ENCODE measurements at places on chromosomes 6 and 20.

GRCh38 chr6:16969699-16970655, 131.9 kb upstream of the STMND1 start:
- peak; percentile 16 for DNase-seq

DNA sequence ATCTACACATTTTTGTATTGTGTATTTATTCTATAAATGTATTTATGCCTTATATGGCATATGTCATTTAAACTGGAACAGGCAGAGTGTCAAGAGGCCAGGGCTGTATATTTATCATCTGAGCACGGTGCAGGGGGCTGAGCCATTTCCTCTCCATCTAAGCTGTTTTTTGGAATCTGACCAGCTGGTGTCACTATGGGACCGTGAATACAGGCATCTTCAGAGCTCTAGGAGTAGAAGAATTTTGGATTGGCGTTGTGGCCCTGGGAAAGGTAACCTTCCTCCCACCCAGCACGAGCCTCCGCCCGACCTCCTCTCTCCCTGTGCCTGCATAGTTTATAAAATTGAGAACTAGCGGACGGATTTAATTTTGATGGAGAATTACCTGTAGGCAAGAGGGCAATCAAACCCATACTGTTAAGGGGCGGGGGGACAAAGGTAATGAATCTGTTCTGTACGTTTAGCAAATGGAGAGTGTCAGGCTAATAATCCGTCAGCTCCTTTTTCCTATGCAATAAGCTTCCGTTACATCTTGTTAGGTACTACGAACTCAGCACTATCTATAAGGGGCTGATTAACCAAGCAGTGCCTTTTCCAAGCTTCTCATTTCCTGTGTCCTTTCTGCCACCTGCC, 29.0 kb upstream of the EEF1E1 start:
- DNase-seq, result peak; percentile 67

- DNase-seq, result peak; percentile 59
Observed at GRCh38 chr20:7496394-7496991, 443.8 kb downstream of the HAO1 start.

DNA sequence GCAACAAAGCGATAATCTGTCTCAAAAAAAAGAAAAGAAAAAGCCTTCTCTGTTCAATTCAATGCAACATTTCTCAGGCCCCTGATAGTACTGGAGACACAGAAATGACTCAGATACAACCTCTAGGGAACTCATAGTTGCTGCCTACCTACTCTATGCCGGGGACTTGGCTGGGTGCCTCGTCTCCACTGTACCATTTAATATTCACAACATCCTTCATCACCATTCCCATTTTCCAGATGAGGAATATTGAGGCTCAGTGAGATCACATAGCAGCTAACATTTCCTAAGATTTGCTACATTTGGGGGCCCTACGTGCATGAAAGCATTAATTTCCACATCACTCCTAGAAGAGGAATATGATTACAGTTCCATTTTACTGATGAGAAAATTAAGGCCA, 7.5 kb downstream of the NOL4L start:
- peak; percentile 50 for DNase-seq

DNA sequence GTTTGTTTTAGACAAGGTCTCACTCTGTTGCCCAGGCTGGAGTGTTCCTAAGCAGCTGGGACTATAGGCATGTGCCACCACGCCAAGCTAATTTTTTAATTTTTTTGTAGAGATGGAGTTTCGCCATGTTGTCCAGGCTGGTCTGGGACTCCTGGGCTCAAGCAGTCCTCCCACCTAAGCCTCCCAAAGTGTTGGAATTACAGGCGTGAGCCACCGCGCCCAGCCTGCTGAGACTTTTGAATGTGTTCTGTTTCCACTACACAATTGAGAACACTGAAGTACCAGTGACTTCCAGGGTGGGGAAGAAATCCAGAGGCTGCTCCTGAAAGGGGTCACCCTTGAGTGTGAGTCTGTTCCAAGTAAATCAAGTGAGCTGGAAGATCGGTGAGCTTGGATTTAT, 81.3 kb upstream of the ARMC2 start:
- no peak for DNase-seq

DNA sequence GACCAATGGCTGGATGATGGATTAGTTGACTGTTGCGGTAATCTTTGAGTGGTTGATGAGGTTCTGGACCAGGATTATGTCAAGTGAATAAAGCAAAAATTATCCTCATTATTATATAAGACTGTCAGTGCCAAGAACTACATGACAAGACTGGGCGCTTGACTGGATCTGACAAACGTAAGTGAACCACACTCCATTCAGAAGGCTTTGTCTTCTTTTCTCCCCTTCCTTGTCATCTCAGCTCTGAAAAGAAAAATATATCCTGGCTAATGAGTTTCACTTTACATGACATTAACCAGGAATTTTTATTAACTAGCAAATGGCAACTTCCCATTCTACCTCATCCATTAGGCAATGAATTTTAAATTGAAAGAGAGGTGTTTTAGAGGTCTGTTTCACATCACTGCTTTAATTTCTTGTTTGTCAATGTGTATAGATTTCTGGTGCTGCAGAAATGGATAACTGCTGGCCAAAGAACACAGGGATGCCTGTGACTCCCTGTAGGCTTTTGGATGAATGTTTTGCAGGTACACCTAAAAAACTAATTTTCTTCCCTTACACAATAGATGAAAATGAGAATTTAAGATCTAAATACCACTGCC, 150.1 kb downstream of the ELOVL4 start:
- DNase-seq, result no peak

- no peak for DNase-seq
Observed at GRCh38 chr6:168632694-168633093, 191.7 kb downstream of the SMOC2 start.

All from fibroblast of skin of right quadriceps (primary cell).